ENCODE measurements at places on chromosomes 1 and 21.

GRCh38 chr1:184487531-184488193 is 100.8 kb downstream of the C1orf21 start:
- no peak for DNase-seq

DNA sequence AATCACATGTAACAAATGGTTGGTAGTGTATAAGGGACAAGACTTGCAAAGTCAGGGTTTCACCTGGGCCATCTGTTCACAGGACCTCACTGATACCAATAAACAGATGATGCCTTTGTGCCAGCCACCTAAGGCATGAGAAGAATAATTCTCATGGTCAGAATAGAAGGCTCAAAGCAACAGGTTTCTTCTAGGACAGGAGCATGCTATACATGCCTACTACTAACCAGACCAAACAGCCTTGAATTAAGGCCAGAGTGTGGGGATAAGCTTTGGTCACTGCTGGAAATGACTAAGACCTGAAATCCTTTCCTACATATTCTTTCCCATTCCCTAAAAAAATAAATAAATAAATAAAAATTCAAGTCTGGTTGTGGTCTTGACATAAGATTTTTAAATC is 17.5 kb downstream of the PSMB2 start:
- no peak for DNase-seq

DNA sequence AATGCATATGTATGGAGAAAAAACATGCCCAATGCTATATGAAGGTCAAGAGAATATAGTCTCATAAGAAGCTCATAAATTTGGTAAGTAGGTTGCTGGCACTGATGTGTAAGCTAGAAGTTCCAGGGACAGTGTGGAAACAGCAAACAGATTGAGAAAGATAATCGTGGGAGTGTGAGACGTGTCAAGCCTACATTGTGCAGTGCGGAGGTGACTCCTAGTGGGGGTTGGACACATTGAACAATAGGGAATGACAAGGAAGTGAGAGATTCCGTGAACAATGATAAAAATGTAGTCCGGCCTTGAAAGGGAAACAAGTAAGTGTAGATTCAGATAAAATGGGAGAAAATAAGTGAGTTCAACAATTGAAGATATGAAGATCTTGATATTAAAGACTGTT is 788.4 kb upstream of the PRMT6 start:
- peak; percentile 25 for DNase-seq

- no peak for DNase-seq
Measured at GRCh38 chr1:214028649-214029406, 41.1 kb downstream of the PROX1 start.

DNA sequence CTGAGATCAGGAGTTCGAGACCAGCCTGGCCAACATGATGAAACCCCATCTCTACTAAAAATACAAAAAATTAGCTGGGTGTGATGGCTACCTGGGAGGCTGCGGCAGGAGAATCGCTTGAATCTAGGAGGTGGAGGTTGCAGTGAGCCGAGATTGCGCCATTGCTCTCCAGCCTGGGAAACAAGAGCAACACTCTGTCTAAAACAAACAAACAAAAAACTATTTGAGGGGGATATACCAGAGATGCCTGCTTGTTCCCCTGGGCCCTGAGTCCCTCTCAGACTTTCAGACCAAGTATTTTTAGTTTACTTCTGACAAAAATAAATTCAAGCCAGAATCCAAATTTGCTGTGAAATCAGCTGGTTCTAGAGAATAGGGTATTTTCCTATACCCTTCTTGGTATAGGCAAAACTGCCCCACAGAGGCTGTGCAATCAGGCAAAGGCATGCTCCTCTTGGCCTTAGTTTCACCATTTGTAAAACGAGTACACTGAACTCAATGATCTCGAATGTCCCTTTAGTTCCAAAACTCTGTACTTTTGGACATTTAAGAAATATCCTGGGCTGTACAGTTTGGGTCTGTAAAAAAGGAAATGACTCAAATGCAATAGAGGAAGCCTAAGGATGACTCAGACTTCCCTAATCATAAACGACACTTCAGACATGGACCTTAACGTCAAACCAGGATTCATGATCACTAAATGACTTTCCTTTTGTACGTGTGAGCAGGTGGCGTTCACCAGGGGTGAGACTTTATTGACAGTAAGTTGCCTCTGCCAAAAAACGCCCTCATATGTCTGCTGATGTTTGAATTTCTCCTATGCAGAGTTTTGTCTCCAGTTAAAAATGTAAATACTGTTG is 16.1 kb downstream of the ENSA start:
- DNase-seq = peak; percentile 93

- DNase-seq = peak; percentile 31
Measured at GRCh38 chr1:7755448-7755847, 15.6 kb upstream of the VAMP3 start.

GRCh38 chr1:17922833-17923232 is 167.7 kb downstream of the ACTL8 start:
- peak; percentile 52 for DNase-seq

- DNase-seq = no peak
Measured at GRCh38 chr1:6270401-6270800, 9.5 kb upstream of the GPR153 start.

GRCh38 chr1:66283622-66284041 is 250.3 kb upstream of the SGIP1 start:
- DNase-seq = no peak

DNA sequence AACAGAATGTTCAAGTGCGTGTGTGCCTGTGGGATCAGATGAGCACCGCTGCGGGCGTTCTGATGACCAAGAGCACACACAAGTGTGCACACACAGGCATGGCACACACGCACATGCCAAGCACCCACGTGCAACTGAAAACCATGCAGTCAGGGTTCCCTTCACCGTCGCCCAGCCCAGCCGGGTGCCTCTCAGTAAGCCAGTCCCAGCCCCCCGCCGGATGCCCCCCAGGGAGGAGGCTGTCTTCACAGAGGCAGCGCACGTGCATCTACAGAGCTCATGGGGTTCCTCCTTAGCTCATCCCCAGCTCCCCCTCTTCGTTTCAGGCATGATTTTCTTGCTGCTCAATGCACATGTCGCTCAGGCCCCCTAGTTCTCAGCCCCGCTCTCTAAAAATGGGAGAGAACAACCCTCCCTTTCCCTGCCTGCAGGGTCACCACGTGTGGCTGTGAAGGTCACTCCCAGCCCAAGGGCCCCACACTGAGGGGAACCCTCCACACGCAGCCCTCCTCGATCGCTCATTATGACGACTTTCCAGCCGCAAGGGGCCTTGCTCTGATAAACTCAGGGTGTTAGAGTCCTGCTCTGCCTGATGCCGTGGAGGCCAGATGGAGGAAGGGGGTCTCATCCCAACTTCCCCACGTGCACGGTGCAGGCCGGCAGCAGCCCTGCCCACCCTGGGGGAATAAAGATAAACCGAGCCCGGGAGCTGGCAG is 30.4 kb upstream of the ARHGEF16 start:
- no peak for DNase-seq

GRCh38 chr1:43463479-43463878 is 9.7 kb upstream of the HYI start:
- no peak for DNase-seq

DNA sequence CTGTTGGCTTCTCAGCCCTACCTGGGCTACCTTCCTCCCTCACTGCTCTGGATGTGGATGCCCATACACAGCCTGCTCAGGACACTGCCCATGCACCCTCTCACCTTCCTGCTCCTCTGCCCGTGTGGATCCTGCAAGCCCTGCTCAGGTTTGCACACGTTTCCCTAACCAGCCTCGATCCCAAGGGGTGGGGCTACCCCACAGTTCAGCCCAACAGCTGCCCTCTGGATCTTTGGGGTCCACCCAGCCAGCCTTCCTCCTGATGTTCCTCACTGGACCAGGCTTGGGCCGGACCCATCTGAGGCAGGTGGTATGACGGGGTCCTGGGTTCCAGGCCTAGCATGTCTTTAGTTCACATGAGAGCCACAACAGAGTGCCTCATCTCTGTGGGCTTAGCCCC is 4.7 kb downstream of the TMEM54 start:
- DNase-seq = no peak

GRCh38 chr1:207243442-207244408 is 77.8 kb upstream of the CD55 start:
- no peak for DNase-seq

- DNase-seq = no peak
Measured at GRCh38 chr1:156248323-156248683, 447 bp upstream of the PAQR6 start.

DNA sequence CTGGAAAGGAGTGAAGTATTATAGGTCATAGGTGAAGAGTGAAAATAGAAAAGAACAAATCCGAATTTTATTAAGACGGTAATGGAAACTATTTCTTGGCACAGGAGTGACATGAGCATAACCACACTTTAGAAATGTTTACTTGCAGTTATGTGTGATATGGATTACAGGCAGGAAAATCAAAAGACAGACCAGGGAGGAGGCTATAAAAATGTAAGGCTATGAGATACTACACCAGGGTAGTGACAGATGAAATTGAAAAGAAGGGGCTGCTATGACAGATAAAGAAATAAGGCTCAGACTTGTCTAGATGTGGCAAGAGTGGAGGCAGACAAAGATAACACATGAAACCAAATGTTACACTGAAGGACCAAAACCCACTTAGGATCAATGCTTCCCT is 31.7 kb downstream of the GPATCH2 start:
- DNase-seq = no peak

- DNase-seq = no peak
Measured at GRCh38 chr1:171566467-171566866, 55.6 kb upstream of the MYOCOS start.

GRCh38 chr21:39385299-39386145 is 36.6 kb upstream of the HMGN1 start:
- DNase-seq = peak; percentile 90

DNA sequence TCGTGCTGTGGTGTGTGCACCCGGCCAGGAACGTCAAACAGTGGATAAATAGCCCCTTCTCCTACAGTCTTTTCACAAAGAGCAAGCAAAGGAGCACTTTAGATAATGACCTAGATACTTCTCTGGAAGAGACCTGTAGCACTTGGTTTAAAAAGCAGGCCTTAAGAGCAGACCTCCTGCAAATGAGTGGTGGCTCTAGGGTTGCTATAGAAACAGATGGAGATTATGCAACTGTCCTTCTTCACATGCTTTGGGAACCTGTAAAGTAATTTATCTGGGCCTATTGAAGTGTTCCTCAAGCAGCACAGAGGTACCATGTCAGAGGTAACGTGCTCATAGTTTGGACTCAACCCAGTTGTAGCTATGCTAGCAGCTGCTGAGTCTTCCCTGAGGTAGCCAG is 208.2 kb upstream of the KIAA0040 start:
- no peak for DNase-seq

DNA sequence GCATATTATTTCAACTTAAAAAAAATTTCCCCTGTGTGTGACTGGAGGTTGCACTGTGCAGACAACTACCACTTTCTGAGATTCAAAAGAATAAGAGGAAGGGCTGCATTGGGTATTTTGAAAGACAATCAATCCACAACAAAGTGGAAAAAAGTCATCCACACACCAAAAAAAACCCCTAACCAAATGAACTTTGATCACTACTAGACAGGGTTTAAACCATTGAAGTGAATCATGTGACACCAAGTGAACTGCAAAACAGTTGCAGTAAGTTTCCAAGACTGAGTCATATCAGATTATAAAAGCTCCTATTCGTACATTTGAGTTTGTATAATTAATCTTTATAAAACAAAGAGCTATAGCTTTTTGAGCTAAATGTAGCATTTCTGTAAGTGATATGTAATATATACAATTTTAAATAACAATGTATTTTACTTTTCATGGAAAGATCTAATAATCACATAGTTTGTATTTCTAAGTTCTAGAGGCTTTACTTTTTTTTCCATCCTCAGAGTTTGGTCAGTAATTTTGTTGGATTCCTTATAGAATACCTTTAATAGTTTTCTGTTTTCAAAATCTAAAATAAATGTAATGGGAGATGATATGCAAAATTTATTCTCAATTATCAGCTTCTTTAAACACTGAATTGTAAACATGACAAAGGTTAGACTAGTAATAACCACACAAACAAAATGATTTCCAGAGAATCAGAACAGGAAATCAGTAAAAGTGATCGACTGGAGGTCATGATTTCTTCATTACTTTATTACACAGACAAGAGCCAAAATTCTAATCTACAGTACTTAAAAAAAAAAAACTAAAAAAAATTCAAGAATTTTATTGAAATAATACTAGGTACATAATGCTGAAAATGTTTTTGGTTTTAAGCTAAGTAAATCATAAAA is 50.5 kb upstream of the GFI1 start:
- peak; percentile 18 for DNase-seq

GRCh38 chr1:29272147-29272907 is 36.0 kb downstream of the PTPRU start:
- no peak for DNase-seq

DNA sequence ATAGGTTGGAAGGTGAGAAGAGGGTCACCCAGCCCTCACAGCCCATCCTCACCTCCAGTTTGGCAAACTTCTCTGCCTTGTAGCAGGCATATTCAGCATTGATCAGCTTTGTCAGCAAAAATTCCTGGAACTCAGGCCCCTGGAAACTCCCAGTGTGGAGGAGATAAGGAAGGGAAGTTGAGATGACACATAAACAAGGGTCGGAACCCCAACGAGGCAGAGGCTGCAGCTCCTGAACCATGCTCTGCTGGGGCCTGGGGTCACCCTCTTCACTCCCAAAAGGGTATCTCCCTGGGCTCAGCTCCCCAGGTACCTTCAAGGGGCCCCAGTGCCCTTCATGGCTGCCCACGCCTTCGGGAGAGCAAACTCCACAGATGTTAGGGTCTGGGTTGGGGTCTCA is 60.4 kb downstream of the RAP1GAP start:
- no peak for DNase-seq

GRCh38 chr1:49351768-49352167 is 575.1 kb upstream of the BEND5 start:
- DNase-seq = peak; percentile 3

GRCh38 chr1:189131576-189131975 is 1346.1 kb downstream of the BRINP3 start:
- no peak for DNase-seq

DNA sequence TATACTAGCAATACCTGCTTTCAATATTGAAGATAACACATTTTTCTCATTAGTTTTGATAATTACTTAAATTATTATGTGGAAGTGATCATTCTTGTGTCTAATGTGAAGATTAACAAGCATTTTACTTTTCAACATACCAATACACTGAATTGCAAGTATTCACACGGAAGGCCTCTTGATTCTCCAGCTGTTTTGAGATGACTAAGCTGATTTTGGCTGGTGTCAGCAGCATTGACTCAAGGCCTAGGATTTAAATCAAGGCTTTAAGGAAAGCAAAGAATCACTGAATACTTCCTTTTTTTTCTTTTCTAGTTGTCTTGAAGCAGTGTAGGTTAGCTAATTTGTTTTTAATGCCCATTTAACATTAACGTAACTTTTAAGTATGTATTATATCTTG is 373.7 kb downstream of the SRGAP2C start:
- DNase-seq = peak; percentile 40

Measured in NB4 (cell line).